ENCODE measurements at places on chromosomes 13 and 19. TPM values are rescaled to one million over a fixed set of nuclear protein-coding genes. Genes with fewer than 3 reads are reported as not detected.

LGALS14 gene
- not detected for total RNA-seq

ZNF507 gene
- total RNA-seq, result 18.3 TPM

CYP2F1 gene
- total RNA-seq, result not detected

CDX2 gene
- total RNA-seq, result 1.2 TPM

MAST1 gene
- 3.0 TPM for total RNA-seq

C19orf73 gene
- total RNA-seq, result 1.6 TPM

CASP14 gene
- not detected for total RNA-seq

SPINT2 gene
- total RNA-seq, result 355 TPM

GET3 gene
- total RNA-seq, result 100 TPM

COMP gene
- total RNA-seq, result 0.16 TPM

FUT1 gene
- total RNA-seq, result 0.03 TPM

All from A549 treated with GW870086 at 1 μM for 4 hours (cell line).